ENCODE measurements at places on chromosomes 11 and 22.

DNA sequence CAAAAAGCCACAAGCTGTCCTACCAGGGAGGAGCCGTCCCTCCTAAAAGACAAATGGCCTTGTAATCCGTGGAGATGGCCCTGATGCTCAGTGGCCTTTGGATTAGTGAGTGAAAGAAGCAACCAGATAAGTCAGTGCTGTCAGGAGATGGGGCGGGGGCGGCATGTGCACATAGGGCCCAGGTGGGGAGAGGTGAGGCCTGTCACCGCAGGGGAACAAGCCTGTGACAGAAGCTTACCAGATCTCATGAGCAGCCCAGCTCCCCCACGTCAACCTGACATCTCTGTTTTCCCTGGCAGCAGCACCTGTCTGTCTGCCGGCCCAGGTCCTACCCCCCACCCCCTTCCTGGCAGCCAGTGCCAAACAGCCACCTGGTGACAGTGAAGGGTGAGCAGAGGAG, 162.6 kb downstream of the BUD13 start:
- DNase-seq, result no peak

DNA sequence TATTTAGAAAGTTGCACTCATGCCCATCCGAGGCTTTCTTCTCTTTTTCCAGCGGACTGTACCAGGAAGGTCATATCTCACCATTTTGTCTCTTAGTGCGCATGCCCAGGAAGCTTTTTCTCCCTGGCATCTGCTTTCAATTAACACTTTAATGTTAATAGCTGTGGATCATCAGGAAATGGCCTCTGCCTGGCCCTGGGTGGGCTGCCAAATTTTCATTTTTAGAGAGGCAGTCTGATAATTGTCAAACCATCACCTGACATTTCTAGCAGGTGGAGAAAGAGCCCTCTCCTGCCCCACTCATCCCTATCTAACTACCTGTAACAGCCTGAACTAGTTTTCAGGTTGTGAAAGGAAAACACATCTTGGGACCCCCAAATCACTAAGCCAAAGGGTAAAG, 257.4 kb upstream of the LRRC4C start:
- no peak for DNase-seq

GRCh38 chr22:40621309-40622151, 15.0 kb downstream of the MRTFA start:
- no peak for DNase-seq

GRCh38 chr11:120601536-120601935, 90.0 kb downstream of the GRIK4 start:
- no peak for DNase-seq

DNA sequence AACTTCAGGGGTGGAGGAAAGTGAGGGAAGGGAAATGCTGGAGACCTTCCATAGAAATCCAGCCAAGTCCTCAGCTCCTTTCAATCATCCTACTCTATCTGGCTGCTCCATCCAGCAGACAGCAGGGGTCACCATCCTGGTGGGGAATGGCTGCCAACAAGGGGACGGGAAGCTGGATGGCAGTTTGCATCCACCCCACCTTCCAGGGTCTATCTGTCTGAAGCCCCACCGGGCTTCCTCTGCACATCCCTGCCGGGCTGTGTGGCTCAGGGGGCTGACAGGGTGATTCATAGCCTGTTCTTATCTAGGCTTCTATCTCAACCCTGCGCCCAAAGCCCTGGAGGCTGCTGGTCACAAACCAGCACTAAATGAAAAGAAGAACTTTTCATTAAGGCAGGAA, 1.1 kb downstream of the SYTL2 start:
- peak; percentile 44 for DNase-seq

DNA sequence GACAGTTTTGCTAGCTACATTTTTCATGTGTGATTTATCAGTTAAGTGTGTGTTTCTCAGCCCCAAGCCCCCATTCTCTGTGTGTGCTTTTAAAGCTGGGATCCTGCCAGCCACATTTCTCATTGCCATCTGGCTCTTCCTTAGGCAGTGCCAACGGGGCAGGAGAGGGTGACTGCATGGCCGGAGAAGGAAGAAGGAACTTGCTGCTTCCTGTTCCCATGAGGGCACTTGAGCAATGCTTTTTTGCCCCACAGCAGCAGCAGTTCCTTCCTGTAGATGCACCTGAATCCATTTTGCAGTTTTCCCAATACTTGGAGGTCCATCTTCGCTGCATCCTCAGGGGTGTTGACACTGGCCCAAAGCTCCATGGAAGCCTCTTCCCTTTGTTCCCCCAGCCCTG, 37.5 kb downstream of the TNRC6B start:
- DNase-seq, result no peak

DNA sequence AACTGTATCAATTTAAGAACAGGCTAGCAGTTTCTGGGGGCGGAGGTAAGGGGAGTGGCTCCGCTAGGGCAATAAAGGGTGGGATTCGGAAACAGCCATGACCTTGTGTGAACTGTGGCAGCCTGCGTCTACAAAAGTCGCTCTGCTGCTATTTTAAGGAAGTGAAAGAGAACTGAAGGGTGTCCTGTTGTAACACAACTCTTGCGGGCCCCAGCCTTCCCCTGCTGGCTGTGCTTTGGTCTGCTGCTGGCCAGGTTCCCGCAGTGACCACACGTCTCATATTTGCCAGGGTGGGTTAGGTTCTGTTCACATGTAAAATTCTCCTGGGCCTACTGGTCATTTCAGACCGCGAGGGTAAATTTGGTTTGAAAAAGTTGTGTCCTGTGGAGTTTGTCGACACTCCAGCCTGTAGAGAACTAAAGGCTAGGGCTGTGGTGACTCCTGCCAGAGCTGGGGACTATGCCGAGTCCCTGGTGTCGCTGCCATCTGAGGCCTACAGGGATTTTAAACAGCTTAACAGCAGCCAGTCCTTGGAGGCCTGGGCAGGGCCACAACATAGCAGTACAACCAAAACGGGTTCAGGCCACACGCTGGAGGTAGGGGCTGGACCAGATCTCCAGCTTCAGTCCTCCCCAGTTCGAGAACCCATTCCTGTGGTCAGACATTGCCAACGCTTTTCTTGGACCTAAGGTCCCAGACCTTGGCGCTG, 1.1 kb upstream of the PPFIBP2 start:
- DNase-seq, result no peak

GRCh38 chr11:44596525-44597276, 31.2 kb downstream of the CD82 start:
- peak; percentile 54 for DNase-seq

GRCh38 chr11:133531971-133532651, at the start of gene OPCML:
OPCML (minus strand) TSS chr11:133532501.
- DNase-seq, result no peak
